Psoas muscle (tissue), 8 donors: ENCODE measurements at places on chromosomes 12 and 14. TPM values are rescaled to one million over a fixed set of nuclear protein-coding genes. Genes with fewer than 3 reads are reported as not detected.

E2F7 gene
- polyA plus RNA-seq: 0.03 TPM

TCHP gene
- polyA plus RNA-seq: 4.5 TPM

P2RX2 gene
- polyA plus RNA-seq: 0.01 TPM

RHEBL1 gene
- 0.57 TPM for polyA plus RNA-seq

POTEG gene
- polyA plus RNA-seq: not detected

ADCY6 gene
- 5.3 TPM for polyA plus RNA-seq

PZP gene
- 0.13 TPM for polyA plus RNA-seq

ADGRD1 gene
- 3.3 TPM for polyA plus RNA-seq

DNA sequence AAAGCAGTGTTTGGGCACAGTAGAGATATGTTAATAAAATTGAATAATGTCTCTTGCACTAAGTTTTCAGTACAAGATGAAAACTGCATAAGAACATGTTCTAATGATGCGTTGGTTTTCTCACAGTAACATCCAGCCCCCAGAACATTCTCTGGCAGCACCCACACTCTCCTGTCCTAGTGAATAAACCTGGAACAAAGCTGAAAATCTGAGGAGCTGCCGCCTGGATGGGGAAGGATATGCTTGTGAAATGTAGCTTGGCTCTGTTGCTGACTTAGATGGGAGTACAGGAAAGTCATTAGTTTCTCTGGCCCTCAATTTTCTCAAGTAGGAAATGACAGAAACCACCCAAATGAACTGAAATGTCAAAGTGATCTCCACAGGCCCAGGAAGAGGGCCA is 323.8 kb downstream of the APAF1 start:
- no peak for DNase-seq

DNA sequence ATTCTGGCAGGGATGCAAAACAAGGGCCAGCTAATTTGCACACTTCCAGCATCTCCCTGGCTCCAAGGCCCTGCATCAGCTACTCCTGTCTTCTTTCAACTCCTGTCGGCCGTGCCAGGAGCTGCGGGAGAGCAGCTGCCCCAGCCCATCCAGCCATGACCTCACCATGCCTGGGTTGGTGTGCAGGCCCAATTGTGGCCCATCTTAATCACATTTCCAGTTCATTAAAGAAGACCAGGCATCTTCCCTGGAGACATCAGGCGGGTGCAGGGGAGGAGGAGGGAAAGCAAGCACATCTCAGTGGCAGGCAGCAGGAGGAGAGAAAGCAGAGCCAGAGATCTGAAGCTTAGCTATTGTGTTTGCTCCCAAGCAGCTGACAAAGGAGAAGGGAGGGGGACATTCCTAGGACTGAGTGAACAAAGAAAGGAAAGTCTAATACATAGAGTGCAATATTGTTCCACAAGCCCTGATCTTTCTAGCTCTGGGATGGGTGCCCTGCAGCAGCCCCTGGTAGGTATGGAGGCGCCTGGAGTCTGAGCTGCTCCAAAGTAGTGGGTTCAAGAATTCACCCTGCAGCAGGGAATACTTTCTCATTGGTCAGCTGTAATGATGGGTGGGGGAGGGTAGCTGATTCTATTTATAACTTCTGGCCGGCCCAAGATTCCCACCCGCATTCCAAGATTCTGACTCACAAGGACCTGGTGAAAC is 40.1 kb downstream of the VWF start:
- DNase-seq: no peak

DNA sequence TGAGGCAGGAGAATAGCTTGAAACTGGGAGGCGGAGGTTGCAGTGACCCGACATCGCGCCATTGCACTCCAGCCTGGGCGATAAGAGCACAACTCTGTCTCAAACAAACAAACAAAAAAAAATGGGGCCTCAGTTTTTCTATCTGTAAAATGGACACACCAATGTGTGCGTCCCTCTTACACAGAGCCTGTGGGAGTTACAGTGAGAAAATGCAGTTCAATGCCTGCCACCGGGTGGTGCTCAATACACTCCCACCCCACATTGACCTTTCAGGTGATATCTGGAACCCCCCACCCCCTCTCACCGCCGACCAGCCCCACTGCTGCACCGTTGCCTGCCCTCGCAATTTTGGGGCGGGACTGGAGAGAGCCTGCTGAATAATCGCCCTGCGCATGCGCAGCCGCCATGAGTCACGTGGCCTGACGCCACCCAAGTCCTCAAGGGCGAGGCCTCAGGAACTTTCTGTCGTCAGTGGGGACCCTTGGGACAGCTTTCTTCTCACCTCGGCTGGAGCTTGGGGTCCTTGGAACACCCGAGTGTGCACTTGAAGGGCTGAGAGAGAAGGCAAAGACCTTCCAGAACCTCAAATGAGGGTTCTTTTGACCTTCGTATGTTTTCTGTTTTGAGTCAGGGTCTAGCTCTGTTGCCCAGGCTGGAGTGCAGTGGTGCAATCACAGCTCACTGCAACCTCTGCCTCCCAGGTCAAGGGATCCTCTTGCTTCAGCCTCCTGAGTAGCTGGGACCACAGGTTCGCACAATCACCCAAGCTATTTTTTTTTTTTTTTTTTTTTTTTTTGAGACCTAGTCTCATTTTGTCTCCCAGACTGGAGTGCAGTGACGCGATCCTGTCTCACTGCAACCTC is 14.6 kb upstream of the CABP1 start:
- DNase-seq: no peak

DNA sequence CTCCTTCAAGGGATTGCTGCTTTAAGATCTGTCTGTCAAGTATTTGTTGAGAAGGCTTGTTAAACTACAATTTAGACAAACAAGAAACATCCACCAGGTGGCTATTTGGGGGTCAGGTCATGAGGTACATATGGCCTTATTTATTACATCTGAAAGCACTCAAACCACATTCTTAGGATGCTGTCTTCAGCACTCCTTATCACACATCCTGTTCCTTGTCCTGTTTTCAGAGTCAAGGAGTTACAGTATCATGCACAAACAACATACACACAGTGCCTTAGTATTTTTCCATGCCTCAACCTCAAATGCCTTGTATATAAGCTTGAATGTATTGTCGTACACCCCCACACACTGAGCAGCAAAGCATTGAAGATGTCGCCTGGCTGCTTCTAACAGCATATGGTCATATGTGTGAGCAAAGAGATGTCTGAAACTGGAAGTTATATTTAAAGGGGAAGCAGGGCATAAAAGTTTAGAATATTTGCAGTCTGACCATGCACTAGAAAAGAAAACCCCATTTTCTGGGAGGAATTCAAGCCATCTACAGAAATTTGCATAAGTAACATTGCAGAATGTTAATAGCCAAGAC is 83.8 kb downstream of the KCNMB4 start:
- DNase-seq: no peak

- no peak for DNase-seq
Observed at GRCh38 chr14:65832431-65833266, 420.1 kb downstream of the FUT8 start.

GRCh38 chr14:31207287-31207754 is 272 bp downstream of the HECTD1 start:
- no peak for DNase-seq

GRCh38 chr14:106442857-106443256 is 916.5 kb downstream of the TMEM121 start:
- no peak for DNase-seq

DNA sequence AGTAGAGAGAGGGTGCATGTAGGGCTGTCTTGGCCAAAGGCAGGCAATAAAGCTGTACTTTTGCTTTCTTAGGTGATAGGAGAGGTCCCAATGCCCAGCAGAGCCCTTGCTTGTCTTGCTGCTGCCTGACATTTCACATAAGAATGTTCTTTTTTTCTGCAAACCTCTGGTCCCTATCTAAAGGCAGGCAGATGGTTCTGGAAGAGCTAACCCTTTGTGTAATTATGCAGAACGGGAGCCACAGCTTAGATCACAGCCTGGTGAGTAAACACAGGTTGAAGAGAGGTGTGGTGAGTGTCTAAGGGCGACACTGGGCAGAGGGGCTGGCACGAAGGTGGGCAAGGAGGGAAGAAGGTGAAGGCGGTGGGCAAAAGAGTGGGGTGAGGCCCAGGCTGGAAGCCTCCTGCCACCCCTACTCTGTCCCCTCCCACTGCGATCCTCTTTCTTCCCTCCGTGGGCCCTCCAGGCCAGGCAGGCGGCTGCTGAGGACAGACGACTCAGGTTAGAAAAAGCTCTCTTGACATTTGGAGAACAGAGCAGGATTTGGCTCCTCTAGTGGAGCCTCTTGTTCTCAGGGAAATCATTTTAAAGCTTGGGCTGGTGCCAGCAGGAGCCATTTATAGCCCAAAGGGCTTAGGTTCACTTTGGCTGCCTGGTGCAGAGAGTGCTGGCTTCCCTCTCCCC is 42.8 kb downstream of the PRMT8 start:
- no peak for DNase-seq

GRCh38 chr12:49664591-49665239 is 41.4 kb downstream of the PRPF40B start:
- no peak for DNase-seq

DNA sequence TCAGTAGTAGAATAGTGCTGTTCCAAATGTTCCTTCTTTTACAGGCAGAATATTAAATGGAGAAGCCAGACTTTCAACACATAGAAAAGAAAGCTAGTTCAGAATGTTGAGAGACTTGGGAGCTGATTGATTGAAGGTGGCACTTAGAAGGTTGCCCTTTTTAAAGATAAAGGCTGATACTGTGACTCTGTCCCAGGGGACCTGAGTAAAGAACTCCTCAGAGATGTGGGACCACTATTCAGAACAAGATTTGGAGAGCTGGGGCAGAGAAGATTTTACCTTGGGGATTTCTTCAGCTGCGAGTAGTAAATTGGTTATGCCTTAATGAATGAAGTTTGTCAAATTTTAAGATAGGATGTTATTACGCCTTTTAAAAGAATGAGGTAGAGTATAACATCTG is 21.4 kb upstream of the BTG1 start:
- DNase-seq: no peak

GRCh38 chr14:50937325-50937724 is 7.0 kb downstream of the PYGL start:
- DNase-seq: no peak

DNA sequence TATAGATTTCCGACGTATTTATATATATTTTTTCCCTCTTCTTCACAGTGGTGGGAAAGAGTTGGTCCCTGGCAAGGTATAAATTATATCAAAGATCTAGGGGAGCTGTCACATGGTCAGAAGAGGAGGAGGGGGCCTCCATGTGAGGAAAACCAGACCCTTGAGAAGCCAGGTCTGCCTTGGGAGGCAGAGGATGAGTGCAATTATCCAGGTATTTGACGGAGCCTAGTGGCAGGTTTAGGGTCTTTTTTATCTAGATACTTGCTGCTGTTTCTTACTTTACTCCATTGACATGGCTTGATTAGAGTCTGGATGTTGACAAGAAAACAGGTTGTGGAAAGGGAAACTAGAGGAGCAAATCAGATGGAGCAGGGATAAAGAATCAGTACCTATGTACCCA is 5.5 kb downstream of the COPZ1 start:
- DNase-seq: no peak

DNA sequence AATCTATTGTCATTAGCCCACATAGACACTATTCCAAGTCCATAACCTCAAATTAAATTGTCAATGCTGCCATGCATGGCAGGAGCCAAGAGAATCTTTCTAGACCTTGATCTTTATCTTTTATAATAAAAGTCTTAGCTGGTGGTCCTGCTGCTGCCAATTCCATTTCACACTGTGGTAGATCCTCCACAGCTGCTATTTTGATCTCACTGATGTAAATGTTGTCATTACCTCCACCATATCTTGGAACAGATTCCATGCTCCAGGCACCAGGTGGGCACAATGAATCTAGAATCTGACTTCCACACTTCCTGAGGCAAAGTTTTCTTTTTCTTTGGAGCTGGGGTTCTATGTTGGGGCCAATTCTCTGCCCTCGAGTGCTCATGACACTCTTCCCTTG is 161.2 kb downstream of the TMTC3 start:
- no peak for DNase-seq

- no peak for DNase-seq
Observed at GRCh38 chr12:42962384-42962783, 372.8 kb upstream of the PRICKLE1 start.

GRCh38 chr12:32921397-32921796 is 24.8 kb upstream of the PKP2 start:
- DNase-seq: no peak
